Retinal pigment epithelial cell (primary cell): ENCODE measurements at places on chromosomes 5 and 9.

DNA sequence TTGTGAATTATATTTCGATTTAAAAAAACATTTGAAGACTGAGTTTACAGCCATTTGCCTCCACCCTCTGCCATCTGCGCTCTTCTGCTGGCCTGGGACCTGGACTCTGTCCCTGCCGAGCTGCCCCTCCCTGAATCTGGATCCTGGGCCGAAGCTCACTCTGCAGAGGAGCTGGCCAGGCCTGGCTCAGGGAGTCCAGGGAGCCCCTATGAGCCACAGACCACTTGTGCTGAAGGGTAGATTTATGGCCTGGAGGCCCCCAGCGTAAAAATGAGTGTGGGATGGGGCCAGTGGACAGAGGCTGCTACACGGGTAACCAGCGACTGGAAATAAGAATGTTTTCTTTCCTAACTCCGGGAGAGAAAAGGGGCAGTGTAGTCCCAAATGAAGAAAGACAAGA, 129.8 kb downstream of the FGF18 start:
- no peak for DNase-seq

- no peak for DNase-seq
These were observed 1026.5 kb downstream of the NR2F1-AS1 start for GRCh38 chr5:92554447-92555085.

DNA sequence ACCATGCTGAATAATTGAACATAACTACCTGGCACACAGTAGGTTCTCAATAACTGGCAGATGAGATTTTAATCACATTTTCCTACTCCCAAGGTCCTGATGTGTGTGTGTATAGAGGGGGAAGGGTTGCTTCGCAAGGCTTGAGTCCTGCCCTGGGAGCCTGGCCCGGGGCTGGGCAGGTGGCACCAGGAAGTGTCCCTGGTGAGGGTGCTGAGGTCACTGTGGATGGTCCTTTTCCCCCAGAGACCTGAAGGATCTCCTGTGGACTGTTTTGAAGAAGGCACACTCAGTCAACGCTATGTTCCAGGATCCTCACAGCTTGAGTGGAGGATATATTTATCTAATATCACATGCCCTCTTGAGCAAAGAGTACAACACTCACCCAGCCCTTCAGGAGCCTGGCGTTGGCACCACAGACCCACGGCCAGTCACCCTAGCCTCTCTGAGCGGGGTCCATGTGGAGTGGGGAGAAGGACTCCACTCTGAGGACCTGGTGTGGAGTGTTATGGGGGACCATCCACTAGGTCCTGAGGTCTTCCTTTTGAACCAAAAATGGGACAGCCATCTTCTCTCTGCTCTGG, 177.8 kb downstream of the GABBR2 start:
- no peak for DNase-seq

DNA sequence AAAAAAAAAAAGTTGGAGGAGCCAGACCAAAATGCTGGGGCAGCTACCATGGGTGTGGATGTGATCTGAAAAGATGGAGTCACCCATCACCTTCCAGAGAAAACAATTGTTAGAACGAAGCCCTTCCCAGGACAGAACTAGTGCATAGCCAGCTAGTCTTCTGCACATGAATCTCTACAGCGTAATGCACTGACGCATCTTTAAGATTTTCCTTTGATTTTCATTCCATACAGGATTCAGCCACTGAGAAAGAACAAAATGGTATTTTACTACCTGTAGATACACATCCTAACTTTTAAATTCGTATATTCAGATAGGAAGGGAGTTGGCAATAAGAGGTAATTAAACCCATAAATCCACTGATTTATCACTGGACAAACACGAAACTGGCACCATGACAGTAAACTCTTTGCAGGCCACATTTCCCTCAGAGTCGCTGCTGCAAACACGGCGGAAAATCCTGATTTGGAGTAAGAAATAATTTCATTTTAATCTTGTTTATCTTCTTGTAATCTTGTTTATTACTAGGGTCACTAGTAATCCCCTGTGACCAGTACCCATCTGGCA, 206.6 kb downstream of the SPOCK1 start:
- no peak for DNase-seq

DNA sequence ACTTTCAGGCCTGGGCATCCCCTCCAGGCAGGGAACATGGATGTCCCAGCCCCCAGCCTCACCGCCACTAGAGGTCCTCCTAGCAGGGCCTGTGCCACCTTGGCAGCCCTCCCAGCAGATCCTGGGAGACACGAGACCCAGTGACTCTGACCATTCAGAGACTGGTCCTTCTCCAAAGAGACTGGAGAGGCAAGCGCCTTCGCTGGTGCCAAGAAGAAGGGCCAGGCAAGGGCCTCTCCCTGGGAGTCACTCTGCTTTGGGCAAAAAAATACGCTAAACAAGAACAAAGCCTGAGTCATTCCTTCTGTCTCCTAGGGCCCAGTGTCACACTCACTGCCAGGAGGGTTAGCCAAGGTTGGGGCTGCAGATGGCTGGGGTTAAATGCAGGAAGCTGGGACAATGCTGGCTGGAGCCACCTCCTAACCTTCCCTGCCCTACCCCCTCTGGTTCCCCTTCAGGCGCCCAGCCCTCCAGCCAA, 35.3 kb upstream of the SMIM23 start:
- DNase-seq: no peak

- no peak for DNase-seq
These were observed 60.1 kb downstream of the GADD45G start for GRCh38 chr9:89664896-89665329.

DNA sequence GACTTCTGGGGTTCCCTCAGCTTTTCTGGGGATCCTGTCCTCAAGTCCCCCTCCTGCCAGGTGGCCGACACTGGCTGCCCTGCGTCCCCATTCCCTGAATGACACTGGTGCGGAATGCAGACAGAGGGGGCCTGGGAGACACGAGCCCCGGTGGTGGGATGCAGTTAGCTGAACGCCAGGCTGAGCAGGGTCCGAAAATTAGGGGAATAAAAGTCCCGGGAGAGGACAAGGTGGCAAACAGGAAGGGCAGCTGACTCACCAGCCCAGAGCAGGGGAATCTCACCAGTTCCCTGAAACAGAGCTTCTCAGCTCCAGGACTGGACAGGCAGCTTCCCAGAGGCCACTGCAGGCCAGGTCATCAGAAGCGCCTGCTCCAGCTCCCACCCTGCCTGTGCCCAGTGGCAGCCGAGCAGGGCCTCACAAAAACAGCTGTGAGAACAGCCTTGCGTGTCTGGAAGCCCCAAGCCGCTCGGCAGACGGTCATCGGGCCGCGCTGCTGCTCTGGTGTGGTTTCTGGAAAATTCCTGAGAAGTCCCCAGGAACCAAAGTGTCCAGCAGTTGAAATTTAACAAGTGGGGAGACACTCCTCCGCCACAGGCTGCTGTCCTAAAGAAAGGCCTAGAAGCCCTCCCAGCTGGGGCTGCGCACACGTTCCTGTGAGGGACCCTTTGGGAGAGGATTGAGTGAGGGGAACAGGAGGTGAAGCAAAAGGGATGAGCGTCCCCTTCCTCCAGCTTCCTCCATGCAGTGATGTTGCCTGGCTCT, 47.6 kb upstream of the EXOC3 start:
- no peak for DNase-seq

DNA sequence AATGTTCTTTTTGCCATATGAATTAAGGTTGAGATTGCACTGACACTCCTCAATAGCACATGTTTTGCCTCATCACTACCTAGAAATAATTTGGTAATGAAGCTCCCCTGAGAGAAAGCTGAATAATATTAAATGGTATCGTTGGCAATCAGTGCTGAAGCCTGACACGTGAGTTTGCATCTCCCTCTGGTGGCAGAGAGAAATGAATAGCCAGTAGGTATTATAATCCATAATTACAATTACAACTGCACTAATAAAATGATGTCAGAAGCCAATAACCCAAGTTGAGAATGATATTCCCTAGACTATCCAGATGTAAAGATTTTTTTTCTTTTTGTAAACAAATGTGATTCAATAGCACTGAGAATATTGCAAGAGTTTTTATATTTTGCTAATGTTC, 700.3 kb downstream of the PTPRD start:
- no peak for DNase-seq

DNA sequence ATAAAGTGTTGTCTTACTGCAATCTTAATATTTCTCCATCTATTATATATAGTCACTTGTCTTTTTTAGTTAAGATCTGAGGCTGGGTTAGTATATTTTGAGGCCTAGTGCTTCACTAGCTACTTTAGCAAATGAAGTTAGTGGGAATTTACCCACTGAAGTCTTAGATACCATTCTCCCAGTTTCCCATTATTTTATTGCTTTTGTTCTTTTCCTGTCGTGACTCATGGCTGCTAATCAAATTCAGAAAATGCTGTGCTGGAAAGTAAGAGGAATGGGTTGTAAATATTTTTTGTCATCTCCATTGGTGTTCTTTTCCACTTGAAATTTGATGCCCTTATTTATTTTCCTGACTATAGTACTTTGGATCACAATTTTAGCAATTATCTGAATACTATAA, 14.2 kb downstream of the TCERG1 start:
- DNase-seq: no peak

- no peak for DNase-seq
These were observed 98.6 kb downstream of the AMBP start for GRCh38 chr9:113979343-113980127.

GRCh38 chr5:123545506-123545905, 33.5 kb downstream of the CSNK1G3 start:
- DNase-seq: no peak

DNA sequence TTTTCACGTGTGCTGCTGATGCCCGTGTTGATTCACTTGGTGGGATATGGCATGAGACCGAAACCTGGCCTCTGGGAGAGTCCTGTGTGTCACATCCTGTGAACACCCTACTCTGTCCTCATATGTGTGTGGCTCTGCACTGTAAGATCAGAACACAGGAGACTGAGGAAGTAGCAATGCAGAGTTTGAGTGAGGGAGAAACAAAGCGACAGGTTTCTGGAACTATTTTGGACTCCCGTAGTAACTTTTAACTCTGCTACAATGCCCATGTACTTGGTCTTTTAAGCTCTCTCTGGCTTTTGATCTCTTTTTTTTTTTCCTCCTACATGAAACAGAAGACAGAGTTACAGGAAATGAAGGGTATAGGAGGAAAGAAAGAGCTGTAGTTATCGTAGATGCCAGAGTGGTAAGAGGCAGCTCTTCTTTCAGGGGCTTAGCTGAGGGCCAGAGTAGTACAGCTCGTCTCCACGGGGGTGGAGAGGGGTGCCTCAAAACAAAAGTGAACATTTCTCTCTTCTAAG, 26.6 kb downstream of the GRAMD2B start:
- DNase-seq: no peak

DNA sequence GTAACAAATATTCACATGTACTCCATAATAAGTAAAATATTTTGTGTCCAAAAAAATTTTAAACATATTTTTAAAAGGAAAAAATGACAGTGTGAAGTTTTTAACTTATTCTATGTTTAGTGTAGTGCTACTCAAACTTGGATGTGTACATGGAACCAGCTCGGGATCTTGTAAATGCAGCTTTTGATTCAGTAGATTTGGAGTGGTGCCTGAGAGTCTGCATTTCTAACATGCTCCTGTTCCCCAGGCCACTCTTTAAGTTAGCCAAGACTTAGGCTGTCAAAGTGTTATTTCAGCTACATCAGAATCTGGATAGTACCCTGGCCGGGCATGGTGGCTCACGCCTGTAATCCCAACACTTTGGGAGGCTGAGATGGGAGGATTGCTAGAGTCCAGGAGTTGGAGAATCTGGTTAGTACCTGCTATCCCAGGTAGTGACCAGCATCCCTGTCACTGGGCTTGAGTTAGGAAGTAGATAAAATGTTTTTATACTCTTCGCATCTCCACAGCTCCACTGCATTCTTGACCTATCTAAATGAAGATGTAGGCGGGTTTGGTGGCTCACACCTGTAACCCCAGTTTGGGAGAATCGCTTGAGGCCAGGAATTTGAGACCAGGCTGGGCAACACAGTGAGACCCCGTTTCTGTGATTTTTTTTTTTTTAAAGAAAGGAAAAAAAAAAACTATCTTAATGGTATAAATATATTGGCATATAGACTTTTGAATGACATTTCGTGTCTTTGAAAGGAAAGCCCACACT, 60.7 kb upstream of the TTC23L start:
- DNase-seq: no peak

DNA sequence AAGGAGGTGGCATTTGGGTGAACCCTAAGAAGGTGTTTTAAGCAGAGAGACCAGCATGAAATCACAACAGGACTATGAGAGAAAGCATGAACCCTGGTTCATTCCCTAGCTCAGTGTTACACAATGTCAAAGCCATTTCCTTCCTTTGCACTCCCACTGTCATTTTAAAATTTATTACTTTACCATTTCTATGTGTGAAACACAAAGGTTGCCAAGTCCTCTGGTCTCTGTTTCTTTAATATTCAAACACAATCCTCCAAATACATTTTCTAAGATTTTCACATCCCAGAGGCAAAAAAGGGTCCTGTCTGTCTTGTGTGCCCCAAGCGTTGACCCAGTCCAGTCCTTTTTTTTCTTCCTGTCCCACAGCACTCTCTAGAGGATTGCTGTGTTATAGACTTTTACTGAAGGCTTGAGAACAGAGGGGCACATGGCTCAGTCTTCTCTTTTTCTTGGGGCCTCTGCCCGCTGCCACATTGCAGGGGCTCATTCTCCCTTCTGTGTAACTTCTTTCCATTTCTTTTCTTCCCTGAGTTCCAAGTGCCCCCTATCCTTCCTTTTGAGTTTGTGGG, 78.6 kb upstream of the SLC28A3 start:
- no peak for DNase-seq

DNA sequence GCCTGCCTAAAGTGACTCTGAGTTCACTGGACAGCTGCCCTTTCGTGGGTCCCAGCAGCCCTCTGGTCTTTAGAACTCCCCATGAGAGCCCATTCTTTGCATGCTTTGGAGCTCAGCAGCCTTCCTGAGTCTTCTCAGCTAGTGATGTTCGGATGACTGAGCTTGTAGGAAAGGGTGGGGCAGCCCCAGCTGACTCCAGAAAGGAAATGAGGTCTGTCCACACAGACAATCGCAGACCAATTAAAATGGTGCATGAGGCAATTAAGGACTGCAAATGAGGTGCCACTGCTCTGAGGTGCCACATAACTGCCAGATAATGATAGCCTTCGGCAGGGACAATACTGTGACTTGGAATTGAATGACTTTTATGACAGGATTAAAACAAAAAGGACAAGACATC, 25.4 kb upstream of the TOMM5 start:
- DNase-seq: peak; percentile 12

GRCh38 chr5:150675069-150675468, 14.0 kb downstream of the MYOZ3 start:
- DNase-seq: no peak

DNA sequence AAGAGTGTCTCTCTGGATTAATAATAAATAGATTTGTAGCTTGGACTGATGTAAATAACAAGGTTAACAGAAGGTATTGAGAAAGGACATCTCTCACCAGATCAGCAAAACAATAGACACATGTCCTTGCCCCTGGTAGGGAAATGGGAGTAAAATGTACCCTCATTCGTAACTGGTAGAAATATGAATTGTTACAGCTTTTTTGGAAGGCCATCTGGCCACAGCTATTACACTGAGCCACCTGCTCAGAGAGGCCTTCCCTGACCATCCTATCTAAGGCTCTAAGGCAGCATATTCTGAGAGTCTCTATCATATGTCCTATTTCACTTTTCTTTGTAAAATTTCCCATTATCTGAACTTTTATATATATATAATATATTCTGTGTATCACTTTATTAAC, 129.1 kb upstream of the MAP1B start:
- DNase-seq: no peak
